ENCODE measurements at places on chromosomes 2 and 18. TPM values are rescaled to one million over a fixed set of nuclear protein-coding genes. Genes with fewer than 3 reads are reported as not detected.

CTIF gene
- 82.3 TPM for total RNA-seq

FECH gene
- total RNA-seq = 18.7 TPM

IL1F10 gene
- not detected for total RNA-seq

MAP3K19 gene
- 0.36 TPM for total RNA-seq

CHRND gene
- total RNA-seq = not detected

TMEM182 gene
- total RNA-seq = 2.4 TPM

BCL11A gene
- 3.3 TPM for total RNA-seq

RUFY4 gene
- total RNA-seq = 0.11 TPM

SLC9A4 gene
- total RNA-seq = not detected

PARD3B gene
- total RNA-seq = 46.6 TPM

RAD51AP2 gene
- total RNA-seq = 0.10 TPM

TRABD2A gene
- total RNA-seq = 67.6 TPM

LRATD1 gene
- 12.3 TPM for total RNA-seq

G6PC2 gene
- not detected for total RNA-seq

SCG2 gene
- total RNA-seq = 6.3 TPM

LRP1B gene
- total RNA-seq = 2.6 TPM

HTR2B gene
- total RNA-seq = 1.2 TPM

ITPRIPL1 gene
- 0.11 TPM for total RNA-seq

OXER1 gene
- total RNA-seq = 7.3 TPM

DUSP2 gene
- 15.1 TPM for total RNA-seq

DYSF gene
- 3.4 TPM for total RNA-seq

C2orf80 gene
- total RNA-seq = not detected

RNF144A gene
- total RNA-seq = 25.3 TPM

MTERF4 gene
- total RNA-seq = 33.0 TPM

ACMSD gene
- total RNA-seq = not detected

ASB18 gene
- not detected for total RNA-seq

MATN3 gene
- total RNA-seq = 0.73 TPM

IL18RAP gene
- 0.48 TPM for total RNA-seq

ANKRD36B gene
- total RNA-seq = 138 TPM
